Esophagus squamous epithelium (tissue), 5 donors: ENCODE measurements at places on chromosomes 11 and 22.

DNA sequence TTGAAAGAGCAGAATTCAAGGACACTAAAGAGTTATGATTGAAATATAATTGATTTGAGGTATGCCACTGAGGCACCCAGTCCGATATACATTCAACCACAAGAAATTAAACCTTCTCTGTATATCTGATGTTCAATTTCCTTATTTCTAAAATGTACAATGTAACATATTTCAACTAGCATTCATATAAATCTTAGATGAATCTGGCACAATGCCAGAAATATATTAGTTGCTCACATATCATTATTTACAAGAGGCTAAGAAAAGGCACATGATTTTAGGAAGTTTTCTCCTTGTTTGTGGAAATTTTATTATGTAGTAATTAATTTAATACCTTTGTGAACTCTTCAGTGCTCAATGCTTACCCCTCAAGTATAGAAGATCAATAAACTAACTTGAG lies 532.3 kb downstream of the KCNA4 start:
- no peak for DNase-seq

DNA sequence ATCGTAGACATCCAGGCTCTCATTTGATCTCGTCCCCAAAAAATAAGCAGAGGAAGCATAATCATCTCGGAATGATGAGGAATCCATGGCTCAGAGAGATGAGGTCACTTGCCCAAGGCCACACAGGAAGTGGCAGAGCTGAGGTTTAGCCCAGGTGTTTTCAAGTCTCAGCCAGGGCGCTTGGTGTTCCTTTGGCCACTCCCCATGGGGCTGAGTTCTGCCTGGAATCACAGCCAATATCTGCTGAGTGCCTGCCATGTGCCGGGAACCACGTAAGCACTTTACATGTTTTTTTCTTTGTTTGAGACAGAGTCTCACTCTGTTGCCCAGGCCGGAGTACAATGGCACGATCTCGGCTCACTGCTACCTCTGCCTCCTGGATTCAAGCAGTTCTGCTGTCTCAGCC lies 29.5 kb upstream of the MYH9 start:
- no peak for DNase-seq

GRCh38 chr11:12408156-12408770 lies 30.9 kb downstream of the PARVA start:
- no peak for DNase-seq

- no peak for DNase-seq
Measured at GRCh38 chr22:22565981-22566380, 6.9 kb upstream of the PRAME start.

GRCh38 chr11:72669527-72669926 lies 4.7 kb downstream of the PDE2A start:
- no peak for DNase-seq

GRCh38 chr11:59833602-59834001 lies 11.7 kb downstream of the CBLIF start:
- no peak for DNase-seq

DNA sequence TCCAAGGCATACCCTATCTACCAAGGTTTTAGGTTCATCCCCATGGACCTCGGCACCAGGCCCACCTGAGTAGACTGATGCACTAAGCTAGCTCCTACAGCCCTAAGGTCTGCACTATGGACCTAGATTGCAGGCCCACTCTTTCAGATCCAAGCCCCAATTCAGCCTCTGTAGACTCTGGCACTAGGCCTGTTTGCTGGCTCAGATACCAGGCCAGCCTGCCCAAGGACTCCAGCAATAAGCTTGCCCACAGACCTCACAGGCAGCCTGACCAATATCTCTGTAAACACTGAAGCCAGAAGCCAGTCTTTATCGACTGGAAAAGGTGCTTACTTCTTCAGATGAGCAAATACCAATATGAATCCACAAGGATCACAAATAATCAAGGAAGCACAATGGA lies 411.3 kb downstream of the INSC start:
- no peak for DNase-seq

GRCh38 chr22:45812910-45813309 lies 141.3 kb downstream of the ATXN10 start:
- DNase-seq: no peak

- no peak for DNase-seq
Measured at GRCh38 chr11:28417601-28418323, 309.6 kb downstream of the METTL15 start.

- DNase-seq: no peak
Measured at GRCh38 chr22:43931771-43932170, 8.2 kb downstream of the PNPLA3 start.
